Erythroblast (primary cell): ENCODE measurements at places on chromosomes 11 and 22.

GRCh38 chr11:125315079-125315740 is 150.7 kb downstream of the PKNOX2 start:
- no peak for DNase-seq

DNA sequence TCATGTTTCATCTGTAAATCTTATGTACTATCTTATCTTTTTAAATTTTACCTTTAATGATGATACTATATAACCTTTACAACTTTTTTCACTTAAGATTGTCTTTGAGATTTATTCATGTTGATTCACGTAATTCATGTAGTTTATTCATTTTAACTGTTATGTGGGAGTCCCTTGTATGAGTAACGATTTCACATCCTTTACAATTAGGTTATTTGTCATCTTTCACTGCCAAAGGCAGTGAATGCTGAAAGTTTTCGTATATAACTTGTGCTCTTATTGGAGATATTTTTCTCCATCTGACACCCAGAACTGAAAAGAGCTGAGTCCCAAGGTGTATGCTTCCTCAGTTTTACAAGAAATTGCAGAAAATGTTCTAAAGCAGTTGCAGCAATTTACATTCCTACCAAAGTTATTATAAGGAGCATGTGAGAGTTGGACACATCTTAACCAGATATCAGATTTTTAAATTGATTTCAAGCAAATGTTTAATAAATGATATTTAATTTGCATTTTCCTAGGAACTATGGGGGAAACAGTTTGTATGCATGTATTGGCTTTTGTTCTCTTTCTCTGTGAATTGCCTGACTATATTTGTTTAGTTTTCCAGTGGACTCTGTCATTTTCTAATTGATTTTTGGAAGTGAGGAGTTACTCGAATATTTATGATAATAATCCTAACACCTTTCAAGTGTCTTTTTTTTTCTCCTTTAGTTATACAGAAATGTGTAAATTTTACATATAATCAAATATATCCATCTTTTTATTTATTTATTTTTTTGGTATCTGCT is 6.4 kb downstream of the ARL14EP start:
- no peak for DNase-seq

- no peak for DNase-seq
These were observed 5.2 kb downstream of the CYTH4 start for GRCh38 chr22:37287550-37287951.

GRCh38 chr11:57233702-57234101 is 3.3 kb downstream of the APLNR start:
- no peak for DNase-seq

DNA sequence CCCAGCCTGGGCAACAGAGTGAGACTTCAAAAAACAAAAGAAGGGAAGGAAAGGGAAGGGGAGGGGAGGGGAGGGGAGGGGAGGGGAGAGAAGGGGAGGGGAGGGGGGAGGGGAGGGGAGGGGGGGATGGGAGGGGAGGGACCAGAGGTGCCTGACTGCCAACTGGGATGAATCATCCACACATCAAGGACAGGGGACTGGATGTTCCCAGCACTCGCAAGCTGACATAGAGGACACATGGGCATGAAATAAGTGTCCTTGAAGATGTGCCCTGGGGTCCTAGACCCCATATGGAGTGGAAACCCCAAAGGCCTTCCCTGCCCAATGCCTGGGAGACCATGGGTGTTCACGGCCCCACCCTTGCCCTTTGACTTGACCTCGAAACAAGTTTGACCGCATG is 19.8 kb downstream of the TST start:
- no peak for DNase-seq

- DNase-seq: no peak
These were observed 5.7 kb upstream of the GSTP1 start for GRCh38 chr11:67577951-67578350.

- DNase-seq: peak; percentile 12
These were observed 33.4 kb upstream of the EIF3D start for GRCh38 chr22:36562261-36562835.

DNA sequence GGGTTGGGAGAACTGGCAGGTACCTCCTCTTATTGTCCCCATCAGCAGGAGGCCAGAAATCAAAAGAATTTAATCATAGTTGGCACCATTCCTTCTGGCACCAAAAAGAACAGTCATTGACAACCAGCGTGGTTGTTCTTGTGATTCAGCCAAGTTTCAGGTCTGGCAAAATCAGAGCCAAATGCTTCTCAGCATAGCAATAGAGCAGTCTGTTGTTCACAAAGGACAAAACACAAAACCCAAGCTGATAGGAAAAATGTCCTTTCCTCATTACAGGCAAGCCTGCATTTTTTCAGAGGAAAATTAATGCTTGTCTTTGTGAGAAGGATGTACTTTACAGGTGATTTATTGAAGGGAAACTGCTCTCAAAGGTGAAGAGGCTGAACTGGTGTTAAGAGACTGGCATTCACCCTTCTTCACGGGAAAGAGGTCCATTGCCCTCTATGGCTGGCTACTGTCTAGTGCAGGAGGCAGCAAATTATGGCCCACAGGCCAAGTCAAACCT is 241.8 kb upstream of the ARHGAP42 start:
- no peak for DNase-seq

GRCh38 chr11:35525501-35526175 is at the start of gene PAMR1:
Gene PAMR1, minus strand, starts transcription at chr11:35525616. Its CDS starts 31 bp downstream, at chr11:35525585.
- no peak for DNase-seq

DNA sequence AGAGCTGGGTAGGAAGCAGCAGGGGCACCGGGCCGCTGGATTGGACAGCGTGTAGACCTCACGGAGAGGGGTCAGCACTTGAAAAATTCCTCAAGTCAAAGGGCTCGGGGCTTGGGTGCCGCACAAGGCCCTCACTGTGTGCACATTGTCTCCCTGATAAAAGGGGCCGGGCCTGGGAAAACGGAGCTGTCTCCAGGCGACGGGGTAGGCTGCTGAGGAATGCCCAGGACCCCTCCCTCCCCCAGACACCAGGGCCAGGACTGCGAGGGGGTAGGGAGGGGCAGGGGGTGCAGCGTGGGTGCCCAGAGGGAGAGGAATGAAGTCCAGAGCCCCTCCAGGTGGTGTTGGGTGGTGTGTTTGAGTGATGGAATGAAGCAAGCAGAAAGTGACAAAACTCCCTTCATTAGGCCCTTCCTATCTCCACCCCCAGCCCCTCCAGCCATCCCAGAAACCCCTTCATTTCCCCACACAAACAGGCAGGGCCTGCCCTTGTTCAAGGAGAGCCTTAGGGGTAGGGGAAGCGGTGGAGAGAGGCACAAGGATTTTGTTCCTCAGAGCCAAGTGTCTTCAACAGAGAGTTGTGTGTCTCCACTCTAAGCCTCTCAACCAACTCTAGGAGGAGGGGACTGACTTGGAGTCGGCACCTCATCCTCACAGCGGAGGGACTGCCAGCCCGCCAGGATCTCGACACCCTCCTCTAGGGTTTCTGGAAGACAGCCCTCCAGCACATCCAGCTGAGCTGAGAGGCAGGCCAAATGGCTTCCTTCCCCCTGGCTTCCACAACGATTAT is 63.9 kb downstream of the SYN3 start:
- DNase-seq: no peak

- DNase-seq: no peak
These were observed 176.2 kb upstream of the NECTIN1 start for GRCh38 chr11:119905162-119905561.

DNA sequence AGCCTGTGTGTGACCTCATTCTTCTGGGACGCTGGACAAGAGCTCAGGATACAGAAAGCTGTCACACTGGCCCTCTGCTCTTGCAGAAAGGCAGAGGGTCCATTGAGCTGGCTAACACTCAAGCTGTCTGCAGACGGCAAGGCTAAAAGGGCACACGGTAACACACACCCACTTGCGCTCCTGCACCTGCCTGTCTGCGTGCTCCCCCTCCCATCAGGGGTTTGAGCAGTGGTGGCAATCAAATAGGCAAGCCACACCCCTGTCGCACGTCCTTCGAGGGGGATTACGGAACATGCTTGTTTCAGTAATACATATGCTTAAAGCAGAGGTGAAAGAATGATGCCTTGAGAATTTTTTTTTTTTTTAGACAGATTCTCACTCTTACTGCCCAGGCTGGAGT is 7.1 kb upstream of the QSER1 start:
- DNase-seq: no peak

GRCh38 chr22:43796567-43796966 is 15.5 kb downstream of the EFCAB6 start:
- no peak for DNase-seq

DNA sequence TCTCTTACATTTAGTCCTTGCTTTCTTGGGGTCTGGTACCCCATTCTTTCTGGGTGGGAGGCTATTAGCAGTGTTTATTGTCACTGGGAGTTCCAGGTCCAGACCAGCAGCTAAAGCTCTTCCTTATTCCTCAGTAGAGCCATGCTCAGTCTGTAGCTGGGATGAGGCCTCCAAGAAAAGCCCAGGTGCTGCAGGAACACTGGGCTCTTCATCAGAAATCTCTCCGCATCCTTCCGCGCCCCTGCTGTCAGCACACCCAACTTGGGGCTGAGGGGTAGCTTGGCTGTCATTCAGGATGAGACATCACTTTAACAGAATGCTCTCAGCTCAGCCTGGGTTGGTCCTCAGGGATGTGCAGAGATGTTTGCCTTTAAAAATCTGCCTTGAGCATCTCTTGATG is 97.5 kb downstream of the GRAMD1B start:
- DNase-seq: no peak

DNA sequence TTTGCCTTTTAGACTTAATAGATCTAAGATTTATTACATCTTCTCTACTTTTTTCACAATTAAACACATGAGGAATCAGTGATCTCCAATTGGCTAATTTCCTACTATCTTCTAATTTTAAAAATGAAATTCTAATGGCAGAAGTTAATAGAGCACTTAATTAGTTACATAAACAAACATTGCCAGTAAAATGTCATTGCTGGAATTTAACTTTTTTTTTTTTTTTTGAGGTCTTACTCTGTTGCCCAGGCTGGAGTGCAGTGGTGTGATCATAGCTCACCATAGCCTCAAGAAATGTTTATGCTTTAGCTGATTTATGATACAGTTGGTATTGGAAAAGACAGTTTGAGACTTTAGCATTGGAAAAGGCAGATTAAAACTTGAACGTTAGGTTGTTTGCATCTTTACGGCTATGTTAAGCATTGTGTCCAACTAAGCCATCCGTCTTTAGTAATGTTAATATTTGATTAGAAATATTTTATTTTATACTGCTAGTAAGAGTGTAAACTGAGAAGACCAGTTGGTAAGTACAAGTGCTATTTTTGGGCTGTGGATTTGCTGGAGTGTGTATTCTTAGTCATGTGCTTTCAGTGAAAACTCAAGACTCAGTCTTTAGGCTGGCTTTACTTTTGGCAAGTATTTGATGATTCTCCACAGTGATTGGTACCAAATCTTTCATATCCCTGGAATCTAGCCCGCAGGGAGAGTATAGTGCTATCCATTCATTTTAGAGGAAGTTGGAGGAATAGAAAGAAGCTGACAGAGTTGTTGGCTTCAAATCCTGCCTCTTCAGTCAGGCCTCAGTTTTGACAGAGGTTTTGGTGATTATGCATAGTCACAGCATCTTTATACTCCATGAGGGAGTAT is 4.5 kb downstream of the ANO5 start:
- DNase-seq: no peak

DNA sequence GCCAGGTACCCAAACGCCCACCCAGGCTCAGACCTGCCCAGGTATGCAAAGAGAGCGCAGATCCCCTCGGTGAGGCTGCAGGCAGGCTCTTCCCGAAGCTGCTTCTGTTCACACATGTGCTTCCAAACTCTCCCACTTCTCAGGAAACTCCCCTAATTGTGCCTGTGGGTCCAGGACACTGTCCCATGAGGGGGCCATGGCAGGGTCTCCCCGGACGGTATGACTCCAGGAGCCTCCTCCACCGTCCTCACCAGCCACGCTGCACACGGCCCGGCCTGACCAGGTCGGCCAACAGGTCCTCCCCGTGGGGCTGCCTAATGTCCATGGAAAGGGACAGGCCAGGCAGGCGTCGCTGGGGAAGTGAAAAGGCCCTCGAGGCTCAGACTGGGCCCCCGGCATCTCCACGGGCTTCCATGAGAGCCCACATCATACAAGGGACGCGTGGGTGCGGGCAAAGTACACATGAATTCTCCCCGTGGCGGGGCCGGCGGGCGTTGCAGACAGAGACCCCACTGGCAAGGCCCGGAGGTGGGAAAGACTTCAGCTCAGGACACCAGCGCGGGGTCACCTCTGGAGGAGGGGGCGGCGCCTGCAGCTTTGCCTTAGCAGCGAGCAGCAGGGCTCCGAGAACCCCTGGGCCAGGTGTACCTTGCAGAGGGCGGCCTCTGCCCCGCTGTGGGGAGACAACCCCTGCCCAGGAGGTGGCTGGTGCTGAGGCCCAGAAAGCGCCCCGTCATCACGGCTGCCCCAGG is 526.1 kb downstream of the BRD1 start:
- no peak for DNase-seq

DNA sequence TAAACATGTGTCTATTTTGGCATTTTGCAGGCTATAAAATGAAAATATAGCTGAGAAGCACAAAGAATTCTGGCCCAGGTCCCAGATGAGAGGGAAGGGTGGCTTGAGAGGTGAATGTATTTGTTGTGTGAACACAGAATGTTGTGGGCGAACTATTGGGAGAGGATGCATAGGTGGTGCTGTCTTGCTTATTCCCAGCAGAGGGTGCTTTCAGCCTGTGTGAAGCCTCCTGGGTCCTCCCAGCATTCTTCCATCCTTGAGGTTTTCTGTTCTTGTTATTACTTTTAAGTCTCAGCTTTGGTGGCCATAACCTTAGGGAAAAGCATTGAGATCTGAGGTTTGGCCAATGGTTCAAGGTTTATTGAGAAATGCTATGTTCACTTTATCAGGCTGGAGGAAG is 108.7 kb upstream of the SNX19 start:
- DNase-seq: no peak

DNA sequence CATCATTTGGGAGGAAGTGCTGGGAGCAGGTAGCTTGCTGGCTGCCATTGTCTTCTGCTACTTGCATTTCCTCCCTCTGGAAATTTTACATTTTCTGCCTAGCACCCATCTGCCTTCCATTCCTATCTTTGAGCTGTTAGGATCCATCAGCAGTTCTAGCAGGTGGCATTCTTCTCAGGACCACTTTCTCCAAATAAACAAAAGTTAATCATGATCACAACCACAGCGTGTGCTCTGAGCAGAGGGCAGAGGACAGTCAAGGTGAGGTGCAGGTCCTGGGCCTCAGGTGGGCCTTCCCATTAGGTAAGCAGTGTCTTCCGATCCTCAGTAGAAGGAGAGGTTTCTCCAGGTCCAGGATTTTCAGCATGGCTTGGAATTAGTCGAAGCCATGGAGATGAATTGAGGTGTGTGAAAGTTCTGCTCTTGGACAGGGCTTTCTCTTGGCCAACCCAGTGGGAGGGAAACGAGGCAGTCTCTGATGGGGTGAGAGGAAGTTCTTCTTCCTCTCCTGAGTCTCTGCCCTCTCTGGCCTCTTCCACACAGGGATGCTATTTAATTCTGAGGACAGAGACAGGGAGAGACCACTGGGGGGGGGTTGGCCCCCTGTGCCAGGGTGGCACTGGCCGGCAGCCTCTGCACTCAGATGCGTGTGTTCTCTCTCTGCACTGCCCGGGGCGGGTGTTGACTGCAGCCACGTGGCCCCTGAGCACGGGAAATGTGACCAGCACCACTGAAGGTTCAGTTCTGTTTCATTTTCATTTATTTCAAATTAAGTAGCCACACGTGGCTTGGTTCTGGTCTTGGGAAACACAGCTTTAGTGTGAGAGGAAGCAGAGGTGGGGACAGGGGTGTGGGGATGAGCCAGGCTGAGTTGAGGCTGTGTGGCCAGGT is 170.8 kb downstream of the TBC1D22A start:
- DNase-seq: no peak

GRCh38 chr11:65225279-65226102 is 36.3 kb upstream of the POLA2 start:
- peak; percentile 68 for DNase-seq

GRCh38 chr11:20474176-20474881 is 86.8 kb downstream of the PRMT3 start:
- DNase-seq: no peak

- DNase-seq: no peak
These were observed 2.6 kb upstream of the CHKB start for GRCh38 chr22:50585238-50585637.
